ENCODE measurements at places on chromosomes 1 and 21.

DNA sequence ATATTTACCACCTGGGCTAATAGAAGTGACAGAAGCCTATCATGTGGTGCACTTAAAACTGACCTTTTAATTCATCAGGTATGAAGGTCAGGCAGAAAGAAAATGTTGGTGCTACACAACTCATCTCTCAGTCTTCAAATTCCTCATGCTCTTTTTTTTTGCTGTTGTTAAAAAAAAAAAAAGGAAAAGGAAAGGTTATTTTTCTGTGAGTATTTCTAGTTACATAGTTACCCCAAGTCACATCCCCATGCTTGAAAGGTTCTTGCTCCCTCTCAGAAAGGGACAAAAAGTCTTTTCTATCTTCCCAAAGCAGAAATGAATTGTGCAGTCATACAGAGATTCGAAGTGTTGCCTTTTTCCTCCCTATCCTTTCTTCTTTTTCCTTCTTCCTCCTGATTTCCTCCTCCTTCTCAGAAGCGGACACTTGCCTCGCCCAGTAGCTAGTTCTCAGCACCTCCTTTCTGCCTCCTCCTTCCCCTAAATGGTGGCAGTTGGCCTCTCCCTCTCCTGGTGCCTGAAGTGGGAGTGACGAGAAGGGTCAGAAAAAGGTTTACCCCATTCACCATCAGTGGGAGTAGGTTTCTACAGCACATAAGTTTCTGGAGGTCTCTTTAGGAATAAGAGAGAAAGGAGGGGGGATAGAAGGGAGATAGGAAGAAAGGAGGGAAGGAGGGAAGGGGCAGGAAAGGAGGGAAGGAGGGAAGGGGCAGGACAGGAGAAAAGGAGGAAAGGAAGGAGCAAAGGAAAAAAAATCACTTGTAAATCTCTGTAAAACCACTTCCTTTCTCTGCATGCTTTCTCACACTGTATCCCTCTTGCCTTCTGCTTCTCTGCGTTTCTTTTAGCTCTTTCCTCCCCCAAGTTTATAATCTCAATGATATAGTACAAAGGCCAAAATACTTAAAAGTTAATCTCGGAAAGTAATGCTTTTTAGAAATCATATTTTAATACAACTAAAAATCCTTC lies 20.4 kb upstream of the C1orf105 start:
- DNase-seq, result no peak

GRCh38 chr1:217620814-217621213 lies 10.1 kb downstream of the GPATCH2 start:
- DNase-seq, result no peak

DNA sequence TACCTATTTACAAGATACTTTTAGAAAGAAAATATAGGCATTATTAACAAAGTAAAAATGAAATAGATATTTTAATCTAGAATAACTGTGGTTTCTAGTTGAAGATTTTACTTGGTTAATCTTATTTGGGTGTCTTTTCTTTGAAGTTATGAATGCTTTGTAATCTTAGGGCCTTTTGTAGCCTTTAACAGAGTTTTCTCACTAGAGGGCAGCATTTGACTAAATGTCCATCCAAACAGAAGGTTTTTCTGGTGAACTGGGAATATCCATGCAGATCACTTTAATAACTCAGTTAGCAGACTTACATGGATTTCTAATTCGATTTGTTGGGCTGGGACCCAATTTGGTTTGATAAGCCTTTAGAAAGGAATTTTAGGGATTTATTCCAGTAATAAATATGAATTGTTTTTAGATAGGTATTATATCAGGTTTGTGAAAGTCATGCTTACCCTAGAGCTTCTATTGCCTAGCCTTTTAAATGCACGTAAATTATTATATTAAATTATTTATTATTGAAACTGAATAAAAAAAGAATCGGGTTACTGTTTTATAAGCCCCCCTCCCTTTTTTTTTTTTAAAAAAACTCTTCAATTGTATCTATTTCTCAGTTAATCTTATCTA lies 119.7 kb downstream of the ZNF326 start:
- DNase-seq, result no peak

- no peak for DNase-seq
These were observed 9.7 kb downstream of the SELE start for GRCh38 chr1:169724168-169724567.

GRCh38 chr1:62530516-62531154 lies 66.7 kb upstream of the ANGPTL3 start:
- DNase-seq, result peak; percentile 17

- DNase-seq, result no peak
These were observed 3.7 kb downstream of the FBXO42 start for GRCh38 chr1:16348414-16349182.

DNA sequence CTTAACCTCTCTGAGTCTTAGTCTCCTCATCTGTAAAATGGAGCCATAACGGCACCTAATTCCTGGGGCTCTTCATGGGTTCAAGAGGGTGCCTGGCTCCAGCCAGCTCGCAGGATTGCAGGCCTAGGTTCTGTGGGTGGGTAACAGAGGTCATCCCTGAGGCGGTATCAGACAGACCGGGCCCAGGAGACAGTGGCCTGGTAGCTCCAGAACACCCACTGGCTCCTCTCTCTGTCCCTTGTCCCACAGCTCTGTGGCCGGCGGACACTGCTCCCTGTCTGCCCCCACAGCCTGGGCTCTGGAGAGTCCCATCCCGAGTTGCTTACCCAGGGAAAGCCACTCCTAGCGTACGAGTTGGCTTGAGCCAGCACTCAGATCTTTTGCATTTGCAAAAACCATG lies 150.3 kb downstream of the PEX14 start:
- DNase-seq, result no peak

DNA sequence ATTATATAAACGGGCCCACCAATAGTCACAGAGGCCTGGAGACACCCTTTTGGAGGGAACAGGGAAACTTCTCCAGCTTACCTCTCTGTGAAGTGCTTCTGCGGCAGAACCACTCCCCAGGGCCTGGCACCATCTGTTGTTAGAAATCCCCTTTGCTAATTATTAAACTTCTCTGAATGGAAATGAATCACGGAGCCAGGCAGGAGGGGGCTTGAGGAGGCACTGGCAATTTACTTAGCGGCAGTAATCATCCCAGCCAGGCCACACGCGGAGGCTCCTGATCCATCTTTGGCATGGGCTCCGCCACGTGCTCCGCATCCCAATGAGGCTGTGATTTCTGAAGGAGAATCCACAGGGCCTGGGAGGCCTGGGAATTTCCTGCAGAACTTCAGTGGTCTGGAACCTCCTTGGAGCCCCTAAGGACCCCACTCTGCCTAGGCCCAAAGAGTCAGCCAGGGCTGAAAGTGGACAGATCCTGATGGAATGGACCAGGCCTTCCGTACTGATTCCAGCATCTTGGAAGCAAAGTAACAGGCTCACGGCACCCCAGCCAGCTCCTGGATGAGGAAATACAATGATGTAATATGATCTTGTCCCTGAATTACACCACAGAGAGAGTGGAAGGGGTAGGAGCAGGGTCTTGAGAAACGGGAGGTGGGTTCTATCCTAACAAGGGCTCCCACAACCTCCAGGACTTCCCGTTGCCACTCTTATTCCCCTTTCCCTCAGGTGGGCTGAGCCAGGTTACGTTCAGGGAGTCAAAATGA lies 62.3 kb downstream of the GRIK3 start:
- no peak for DNase-seq

DNA sequence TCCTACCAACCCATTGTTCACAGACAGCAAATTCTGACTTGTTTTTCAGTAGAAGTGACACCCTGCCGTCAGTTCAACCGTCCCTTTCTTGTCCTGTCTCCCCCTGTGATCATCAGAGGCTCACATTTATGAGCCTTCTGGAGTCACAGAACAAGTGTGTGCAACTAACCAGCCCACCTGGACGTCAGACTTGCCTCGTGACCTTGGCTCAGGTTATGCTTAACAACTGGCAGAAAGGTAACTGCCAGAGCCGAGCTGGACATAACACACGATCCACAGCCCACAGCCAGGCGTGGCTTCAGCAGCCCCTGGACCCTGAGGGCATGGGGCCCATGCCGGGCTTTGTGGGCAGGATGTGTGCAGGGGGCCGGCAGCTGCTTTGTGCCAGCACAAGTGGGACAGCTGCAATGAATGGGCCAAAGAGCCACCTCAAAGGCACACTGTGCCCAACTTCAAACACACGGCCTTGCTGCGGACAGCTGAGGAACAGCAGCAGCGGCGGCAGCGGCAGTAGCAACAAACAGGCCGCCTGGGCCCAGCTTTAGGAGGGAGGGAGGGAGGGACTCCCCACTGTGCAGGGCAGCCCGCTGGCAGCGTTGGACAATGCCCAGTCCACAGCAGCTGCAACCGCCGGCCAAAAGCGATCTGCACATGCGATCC lies 103.9 kb downstream of the ZBTB18 start:
- no peak for DNase-seq

DNA sequence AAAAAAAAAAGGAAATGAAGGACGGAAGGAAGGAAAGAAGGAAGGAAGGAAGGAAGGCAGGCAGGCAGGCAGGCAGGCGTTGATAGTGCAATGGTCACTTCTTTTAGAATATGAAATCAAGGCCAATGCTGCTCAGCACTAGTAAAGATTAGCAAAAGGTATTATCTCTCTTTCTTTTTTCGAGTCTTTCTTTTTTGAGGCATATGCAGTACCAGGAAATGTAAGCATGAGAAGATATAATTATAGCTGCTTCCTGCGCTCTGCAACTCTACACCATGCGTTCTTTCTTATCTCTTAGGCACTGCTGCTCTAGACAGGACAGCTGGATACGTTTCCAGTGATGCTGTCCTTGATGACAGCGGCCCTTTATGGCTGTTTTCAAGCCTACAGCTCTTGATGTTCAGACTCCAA lies 1512.5 kb upstream of the B3GALT2 start:
- DNase-seq, result no peak

DNA sequence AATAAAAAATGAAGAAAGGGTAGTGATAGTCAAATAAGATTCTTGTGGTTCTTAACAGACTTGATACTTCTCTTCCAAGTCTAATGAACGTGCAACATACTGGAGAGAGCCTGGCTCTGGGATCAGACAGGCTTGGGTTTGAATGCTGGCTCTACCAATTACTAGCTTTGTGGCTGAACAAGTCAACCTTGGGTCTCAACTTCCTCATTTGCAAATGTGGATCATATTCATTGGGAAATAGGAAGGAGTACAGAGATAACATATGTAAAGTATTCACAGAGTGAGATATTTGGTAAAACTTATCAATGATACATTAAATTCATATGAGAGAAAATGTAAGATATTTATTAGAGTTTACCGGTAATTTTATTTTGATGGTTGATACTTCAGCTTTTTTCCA lies 2.0 kb downstream of the EDEM3 start:
- no peak for DNase-seq

- no peak for DNase-seq
These were observed 39.7 kb downstream of the GLUL start for GRCh38 chr1:182351790-182352364.

DNA sequence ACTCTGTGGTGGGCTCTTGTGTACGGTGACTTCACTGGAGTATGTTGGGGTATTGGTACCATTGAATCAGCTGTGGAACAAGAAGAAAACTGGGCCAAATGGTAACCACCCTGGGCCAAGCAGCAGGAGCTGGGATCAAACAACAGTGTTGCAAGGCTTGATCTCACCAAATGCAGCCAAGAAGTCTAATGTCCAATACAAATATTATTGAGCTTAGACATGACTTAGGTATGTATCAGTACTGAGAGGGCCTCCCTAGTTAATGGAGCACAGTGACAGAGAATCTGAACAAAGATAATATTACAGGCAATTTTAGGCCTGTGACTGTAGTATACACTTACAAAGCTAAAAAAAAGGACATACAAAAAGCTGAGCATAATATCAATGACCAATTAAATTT lies 604.8 kb downstream of the PLA2G4A start:
- no peak for DNase-seq

DNA sequence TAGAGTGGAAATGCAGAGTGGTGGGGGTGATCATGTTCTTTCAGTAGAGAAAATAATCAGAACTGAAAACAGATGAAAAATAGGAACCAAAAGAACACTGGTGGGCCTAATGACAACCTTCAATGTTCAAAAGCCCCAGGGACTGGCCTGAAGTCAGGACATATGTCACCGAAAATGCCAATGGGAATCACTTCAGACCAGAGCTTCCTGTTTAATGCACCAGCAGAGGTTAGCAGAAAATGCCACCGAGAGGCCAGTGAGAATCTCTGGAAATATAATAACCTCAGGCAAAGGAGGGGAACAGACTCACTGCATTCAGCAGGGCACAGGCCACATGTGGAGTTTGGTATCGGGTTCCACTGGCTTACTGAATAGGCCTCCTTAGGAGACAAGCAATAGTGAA lies 15.9 kb upstream of the CD58 start:
- DNase-seq, result no peak

DNA sequence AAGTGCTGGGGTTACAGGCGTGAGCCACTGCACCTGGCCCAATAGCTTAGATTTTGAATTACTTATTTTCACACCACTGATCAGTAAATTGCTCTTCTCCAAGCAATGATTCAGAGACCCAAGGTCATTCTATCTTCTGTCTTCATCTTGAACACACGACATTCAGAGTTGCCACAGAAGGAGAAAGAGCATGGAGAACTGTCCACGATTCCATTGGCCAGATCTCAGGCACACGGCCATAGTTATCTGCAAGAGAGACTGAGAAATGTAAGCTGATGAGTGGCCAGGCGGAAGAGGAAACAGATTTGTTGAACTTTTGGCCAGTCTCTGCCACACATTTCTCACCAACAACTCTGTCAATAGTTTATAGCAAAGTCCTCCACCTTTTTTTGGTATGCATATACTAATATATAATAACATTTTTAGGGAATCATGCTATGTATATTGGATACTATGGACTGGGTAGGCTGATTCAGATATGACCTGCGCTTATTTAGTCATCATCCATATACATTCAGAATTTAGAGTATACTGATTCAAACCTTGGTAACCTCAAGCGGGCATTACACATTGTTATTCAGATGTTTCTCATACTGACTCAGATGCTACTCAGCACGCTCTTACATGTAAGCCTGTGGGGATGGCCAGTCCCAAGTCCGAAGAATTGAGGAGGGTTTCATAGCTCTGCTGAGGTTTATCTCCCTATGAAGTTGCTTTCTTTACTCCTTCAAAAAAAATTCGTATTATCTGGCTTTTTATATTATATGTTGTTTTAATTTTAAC lies 25.5 kb upstream of the CAP1 start:
- no peak for DNase-seq

- DNase-seq, result no peak
These were observed 141.1 kb downstream of the DYRK1A start for GRCh38 chr21:37507716-37508115.

DNA sequence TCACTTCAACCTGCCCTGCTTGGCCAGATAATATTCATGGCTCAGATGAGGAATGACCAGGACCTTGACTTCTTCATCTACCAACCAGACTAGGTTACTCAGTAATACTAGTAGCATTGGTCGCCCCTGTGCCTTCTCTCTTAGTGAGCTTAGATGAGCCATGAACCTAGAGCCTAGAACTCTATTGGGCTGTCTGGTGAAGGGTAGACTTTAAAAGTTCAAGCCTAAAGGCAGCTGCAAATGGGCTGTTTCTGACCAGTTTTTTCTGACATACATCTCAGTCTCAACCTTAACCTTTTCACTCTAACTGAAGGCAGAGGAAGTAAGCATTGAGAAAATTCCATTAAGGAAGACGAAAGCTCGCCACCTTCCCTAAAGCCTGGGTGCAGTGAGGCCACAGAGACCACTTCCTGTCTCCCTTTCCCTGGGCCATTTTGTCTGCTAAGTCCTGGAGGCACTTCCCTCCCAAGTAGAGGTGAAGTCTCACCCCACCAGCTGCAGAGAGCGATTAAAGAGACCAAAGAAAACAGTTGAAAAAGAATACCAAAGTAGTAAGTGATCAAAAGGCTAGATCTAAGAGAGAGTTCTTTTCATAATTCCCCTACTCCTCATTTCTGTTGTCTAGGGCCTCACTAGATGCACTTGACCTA lies 53.3 kb downstream of the MTR start:
- no peak for DNase-seq

- DNase-seq, result no peak
These were observed 39.9 kb upstream of the SMYD2 start for GRCh38 chr1:214241060-214241459.

- DNase-seq, result no peak
These were observed 398.3 kb upstream of the POU3F1 start for GRCh38 chr1:38444770-38445442.

Measured in activated CD8-positive, alpha-beta T cell treated with anti-CD3 and anti-CD28 coated beads for 36 hours (primary cell).